ENCODE measurements at places on chromosomes 7 and 10. TPM values are rescaled to one million over a fixed set of nuclear protein-coding genes. Genes with fewer than 3 reads are reported as not detected.

Gene TECTB
- total RNA-seq = not detected

Gene FRMD4A
- 11.1 TPM for total RNA-seq

Gene TDRD1
- total RNA-seq = not detected

Gene ZNF32
- 17.6 TPM for total RNA-seq

Gene SEMA3C
- 63.0 TPM for total RNA-seq

Gene CRHR2
- total RNA-seq = not detected

Gene TAS2R5
- total RNA-seq = 0.65 TPM

Gene OLAH
- total RNA-seq = not detected

Gene C7orf57
- 0.20 TPM for total RNA-seq

Gene TBL2
- 53.2 TPM for total RNA-seq

Gene ADAM8
- total RNA-seq = 3.3 TPM

Gene PRR15
- total RNA-seq = 2.7 TPM

Gene MYO1G
- total RNA-seq = 0.13 TPM

Gene FGFBP3
- 2.4 TPM for total RNA-seq

Gene GPRIN2
- 24.0 TPM for total RNA-seq

Gene SLC16A9
- total RNA-seq = 0.10 TPM

Gene MRLN
- not detected for total RNA-seq

Gene FIGNL1
- total RNA-seq = 12.1 TPM

Gene SSC4D
- total RNA-seq = 1.5 TPM

Gene MKX
- total RNA-seq = not detected

Gene ADAM22
- 0.06 TPM for total RNA-seq

Gene AOC1
- total RNA-seq = not detected

Gene LOXL4
- 1.5 TPM for total RNA-seq

Gene KIAA1549
- 6.5 TPM for total RNA-seq

Gene CAMK2B
- 0.21 TPM for total RNA-seq

Gene POLR2J2
- total RNA-seq = 0.89 TPM

Gene CYP26C1
- total RNA-seq = not detected

Gene SLC26A5
- not detected for total RNA-seq

Gene PLA2G12B
- total RNA-seq = not detected

Gene ANKRD2
- total RNA-seq = 6.4 TPM

Gene COG5
- total RNA-seq = 10.8 TPM

Gene GUSB
- 30.4 TPM for total RNA-seq

Gene GRK5
- 9.6 TPM for total RNA-seq

Gene PTCD1
- 6.1 TPM for total RNA-seq

All from A549 treated with ZK216348 at 1 μM for 4 hours (cell line).